ENCODE measurements at places on chromosomes 13 and 19.
A peak's percentile ranks its signal among the peaks of the same experiment; 100 is the strongest.

DNA sequence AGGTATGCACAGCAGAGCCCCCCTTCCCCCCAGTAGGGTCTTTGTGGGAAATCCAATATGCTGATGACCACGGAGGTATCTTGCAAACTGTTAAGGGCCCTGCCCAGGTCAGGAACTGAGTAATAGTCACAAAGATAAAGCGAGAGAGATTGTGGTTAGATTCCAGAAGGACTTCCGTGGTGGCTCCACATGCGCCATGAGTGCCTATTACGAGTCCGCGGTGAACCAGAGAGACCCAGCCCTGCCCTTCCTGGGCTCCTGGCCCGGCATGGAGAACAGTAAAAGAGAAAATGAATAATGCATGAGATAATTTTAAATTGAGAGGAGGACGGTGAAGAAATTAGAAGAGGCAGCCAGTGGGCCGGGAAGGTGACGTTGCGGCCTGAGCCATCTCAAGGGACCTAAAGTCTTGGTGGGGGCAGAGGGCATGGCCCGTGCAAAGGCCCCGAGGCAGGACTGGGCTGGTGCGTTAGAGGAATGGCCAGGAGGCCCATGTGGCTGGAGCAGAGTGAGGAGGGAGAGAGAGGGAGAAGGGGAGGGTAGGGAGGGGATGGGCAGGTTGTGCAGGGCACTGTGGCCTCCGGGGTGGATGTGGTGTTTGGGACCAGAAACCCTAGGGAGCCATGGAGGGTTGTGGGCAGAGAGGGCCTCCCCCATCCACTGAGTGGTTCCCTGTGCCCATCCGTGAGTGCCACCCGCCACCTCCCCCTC lies 46.6 kb upstream of the NFIC start:
- no peak for DNase-seq

DNA sequence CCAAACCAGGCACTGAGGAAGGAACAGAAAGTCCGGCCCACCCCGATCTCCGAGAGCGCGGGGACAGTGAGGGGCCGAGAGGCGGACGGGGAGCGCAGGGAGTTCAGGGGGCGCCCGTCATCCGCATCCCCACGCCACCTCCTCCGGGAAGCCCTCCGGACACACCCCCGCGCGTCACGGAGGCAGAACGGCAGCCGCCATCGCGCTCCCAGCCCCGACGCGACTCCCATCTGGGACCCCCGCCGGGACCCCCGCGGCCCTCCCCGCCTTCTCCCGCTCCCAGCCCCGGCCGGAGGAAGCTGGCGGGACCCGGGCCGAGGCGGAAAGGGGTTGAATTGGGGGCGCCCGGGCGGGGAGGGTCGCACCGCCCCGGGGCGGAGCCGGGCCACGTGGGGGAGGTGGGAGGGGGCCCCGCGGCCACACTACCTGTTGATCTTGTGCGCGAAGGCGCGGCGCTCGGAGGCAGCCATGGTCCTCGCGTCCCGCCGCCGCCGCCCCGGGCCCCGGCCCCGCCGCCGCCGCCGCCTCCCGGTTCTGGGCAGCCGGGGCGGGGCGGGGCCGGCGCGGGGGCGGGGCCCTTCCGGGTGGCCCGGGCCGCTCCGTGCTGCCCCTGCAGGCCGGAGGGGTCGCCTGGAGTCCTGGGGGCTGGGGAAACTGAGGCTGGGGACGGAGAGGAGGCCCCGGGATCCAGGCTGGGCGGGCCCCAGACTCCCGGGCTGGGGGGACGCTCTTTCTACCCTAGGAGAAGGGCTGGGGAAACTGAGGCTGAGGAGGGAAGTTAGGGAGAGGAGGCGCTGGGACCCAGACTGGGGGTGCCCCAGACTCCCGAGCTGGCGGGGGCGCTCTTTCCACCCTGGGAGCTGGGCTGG lies at the start of gene DOCK6:
Gene DOCK6, minus strand, starts transcription at position 554 of the 869 bp plus-strand sequence. Its CDS starts 84 bp downstream, at position 470.
- DNase-seq = no peak

DNA sequence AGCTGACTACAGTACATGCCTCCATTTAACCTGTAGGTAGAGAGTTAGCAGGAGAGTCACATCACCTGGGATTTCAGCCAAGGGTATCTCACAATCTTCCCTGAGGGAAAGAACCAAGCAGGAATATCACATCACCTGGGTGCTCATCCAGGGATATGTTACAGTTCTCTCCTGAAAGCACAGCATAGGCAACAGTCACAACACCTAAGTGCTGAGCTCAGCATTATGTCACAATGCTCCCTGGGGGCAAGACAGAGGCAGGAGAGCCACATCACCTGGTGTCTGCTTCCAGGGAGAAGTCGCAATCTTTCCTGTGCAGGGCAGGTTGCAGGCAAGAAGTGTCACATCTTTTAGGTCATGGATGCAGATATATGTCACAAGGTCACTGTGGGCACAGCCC lies 9.4 kb upstream of the ZNF91 start:
- no peak for DNase-seq

- no peak for DNase-seq
Measured at GRCh38 chr13:40624986-40625385, 41.5 kb downstream of the FOXO1 start.

- DNase-seq = no peak
Measured at GRCh38 chr19:35301961-35302360, 10.0 kb downstream of the MAG start.

DNA sequence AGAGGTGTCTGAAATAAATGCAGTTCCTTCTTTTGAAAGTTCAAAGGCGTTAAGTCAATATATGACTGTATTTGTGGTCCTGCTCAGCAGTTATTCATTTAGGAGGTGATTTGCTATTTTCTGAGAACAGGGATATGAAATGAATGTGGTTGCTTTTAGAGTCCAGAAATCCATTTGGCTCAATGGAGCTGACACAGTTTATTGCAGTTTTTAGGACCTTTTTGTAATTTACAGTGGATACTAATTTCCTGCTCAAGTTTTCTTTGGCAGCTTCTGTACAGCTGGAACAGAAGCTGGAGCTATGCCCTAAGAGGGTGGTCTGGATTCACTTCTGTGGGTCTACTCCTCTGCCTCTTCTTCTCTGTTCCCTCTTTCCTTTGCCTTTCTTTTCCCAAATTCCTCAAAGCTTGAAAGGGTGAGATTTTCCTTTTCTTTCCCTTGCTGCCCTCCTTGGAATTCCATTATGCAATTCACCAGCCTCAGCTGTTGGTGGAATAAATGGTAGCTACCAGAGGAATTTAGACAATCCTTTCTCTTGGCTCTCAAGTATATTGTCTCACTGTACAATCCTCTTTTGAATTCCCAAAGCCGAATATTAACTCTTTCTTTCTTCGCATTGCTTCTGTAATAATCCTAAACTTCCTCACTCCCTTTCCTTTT lies 39.9 kb downstream of the ITGBL1 start:
- DNase-seq = no peak

- no peak for DNase-seq
Measured at GRCh38 chr19:28322491-28322890, 890.5 kb downstream of the UQCRFS1 start.

DNA sequence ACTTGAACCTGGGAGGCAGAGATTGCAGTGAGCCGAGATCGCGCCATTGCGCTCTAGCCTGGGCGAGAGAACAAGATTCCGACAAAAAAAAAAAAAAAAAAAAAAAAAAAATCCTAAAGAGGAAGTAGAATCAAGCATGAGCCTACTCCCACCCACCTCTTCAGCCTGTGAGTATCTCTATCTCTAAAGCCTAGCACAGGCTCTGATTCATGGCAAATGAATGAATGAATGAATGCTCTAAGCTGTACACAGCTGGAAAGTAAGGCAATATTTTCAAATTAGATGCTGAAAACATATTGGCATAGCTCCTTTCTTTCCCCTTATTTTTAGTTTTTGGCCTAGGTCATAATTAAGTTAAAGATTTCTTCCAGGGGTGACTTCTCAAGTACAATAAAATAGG lies 35.7 kb upstream of the FAM216B start:
- no peak for DNase-seq

DNA sequence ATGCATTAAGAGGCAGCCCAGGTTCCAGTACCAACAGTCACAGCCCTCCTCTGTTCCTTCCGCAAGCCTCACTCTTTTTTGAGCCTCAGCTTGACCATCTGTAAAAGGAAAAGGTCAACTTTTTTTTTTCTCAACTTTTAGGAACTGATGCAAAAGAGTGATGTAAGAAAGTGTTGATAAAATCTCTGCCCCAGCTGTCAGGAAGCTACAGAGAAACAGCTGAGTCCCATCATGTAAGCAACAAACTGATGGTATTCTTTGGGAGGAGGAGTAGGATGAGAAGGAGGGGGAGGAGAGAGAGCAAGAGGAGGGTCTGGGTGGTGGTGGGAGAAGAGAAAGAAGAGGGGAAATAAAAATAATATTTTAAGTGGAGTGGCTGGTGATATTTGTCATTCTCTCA lies 233.9 kb upstream of the TSHZ3 start:
- no peak for DNase-seq

DNA sequence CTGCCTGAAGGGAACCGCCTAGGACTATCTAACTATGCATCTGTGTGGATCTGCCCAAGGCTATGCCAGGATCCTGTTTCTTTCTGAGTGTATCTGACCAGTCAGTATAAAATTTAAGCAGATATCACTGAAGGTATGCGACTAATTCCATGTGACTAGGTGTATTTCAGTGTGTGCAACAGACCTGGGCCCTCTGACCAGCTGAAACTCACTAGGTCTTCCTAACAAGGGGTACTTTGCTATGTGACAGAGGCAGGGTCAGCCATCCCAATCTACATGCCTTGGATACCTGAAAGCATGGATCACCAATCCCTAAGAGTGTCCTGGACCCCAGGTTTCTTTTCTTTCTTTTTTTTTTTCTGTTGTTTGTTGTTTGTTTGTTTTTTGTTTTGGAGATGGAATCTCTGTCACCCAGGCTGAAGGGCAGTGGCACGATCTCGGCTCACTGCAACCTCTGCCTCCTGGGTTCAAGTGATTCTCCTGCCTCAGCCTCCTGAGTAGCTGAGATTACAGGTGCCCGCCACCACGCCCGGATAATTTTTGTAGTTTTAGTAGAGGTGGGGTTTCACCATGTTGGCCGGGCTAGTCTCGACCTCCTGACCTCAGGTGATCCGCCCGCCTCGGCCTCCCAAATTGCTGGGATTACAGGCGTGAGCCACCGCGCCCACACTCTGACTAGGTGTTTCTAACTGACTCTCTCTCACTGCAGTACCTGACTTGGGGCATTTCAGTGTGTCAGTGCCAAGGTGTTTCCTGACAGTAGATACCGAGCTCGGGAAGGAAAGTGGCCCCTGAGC lies 43.5 kb downstream of the FCGBP start:
- DNase-seq = no peak

DNA sequence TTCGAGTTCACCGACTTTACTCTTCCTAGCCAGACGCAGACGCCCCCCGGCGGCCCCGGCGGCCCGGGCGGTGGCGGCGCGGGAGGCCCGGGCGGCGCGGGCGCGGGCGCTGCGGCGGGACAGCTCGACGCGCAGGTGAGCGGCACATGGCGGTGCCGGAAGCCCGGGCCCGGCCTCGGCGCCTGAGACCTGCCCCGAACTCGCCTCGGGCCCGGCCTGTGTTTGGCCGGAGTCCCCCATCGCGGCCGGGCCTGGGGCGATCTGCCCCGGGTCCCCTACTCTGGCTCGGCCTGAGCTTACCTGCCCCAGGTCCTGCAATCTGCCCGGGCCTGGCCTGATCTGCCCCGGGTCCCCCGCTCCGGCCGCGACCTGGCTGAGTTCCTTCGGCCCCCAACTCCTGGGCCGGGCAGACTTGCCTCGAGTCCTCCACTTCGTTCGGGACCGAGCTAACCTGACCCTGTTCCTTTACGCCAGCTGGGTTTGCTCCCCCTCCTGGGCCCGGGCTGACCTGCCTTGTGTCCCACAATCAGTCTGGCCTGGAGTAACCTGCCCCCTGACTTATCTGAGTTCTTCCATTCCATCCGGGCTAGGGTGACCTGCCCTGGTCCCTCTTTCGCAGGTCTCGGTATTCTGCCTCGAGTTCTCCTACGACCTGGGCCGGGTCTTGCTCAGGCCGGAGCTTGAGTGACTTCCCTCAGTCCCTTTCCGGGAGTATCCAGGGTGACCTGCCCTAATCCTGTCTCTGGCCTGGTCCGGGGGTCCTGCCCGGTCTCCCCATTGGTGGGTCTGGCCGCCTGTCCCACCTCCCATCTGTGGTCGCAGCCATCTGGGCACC lies 764 bp downstream of the UPF1 start:
- DNase-seq = peak; percentile 57

Measured in GM06990 (cell line).